Large intestine (tissue), 12 donors: ENCODE measurements at places on chromosomes 7 and 10. TPM values are rescaled to one million over a fixed set of nuclear protein-coding genes. Genes with fewer than 3 reads are reported as not detected.

GRCh38 chr10:45450866-45451265 is 76.8 kb downstream of the ALOX5 start:
- no peak overlapping the region for H3K4me3 ChIP-seq
- no peaks in the 10 kb centered on the region for H3K27me3 ChIP-seq
- peaks cover 5% of the 10 kb centered on the region for H3K4me1 ChIP-seq
- H3K27ac ChIP-seq, result no peak overlapping the region
- no peak for DNase-seq

The ETV1 gene
- 30.6 TPM for polyA plus RNA-seq

DNA sequence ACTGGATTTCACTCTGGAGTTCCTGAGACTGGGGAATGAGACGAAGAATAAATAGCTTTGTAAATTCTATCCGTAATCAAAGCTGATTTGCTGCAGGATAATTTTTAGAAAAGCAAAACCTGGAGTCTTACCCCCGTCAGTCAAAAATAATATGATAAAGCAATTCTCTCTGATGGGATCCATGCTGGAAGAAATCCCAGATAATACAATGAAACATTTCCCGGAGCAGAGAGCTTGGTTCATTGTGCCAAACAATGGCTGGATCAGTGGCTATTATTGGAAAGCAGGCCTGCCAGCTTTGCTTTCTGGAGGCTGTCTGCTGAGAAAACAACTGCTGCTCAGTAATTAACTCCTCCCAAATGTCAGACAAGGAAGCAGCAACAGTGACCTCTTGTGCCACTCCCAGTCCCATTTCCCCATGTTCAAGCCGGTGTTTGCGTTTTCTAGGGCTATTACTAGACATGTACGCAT is 609.4 kb upstream of the PCDH15 start:
- H3K36me3 ChIP-seq, result no peaks in the 10 kb centered on the region
- no peak overlapping the region for H3K4me3 ChIP-seq
- peak; percentile 20 for DNase-seq
- no peaks in the 10 kb centered on the region for H3K4me1 ChIP-seq

GRCh38 chr10:34920578-34920977 is 105.5 kb upstream of the PARD3 start:
- H3K27ac ChIP-seq, result no peak overlapping the region
- peaks cover 8% of the 10 kb centered on the region for H3K27me3 ChIP-seq
- no peaks in the 10 kb centered on the region for H3K36me3 ChIP-seq
- no peaks in the 10 kb centered on the region for H3K4me1 ChIP-seq

DNA sequence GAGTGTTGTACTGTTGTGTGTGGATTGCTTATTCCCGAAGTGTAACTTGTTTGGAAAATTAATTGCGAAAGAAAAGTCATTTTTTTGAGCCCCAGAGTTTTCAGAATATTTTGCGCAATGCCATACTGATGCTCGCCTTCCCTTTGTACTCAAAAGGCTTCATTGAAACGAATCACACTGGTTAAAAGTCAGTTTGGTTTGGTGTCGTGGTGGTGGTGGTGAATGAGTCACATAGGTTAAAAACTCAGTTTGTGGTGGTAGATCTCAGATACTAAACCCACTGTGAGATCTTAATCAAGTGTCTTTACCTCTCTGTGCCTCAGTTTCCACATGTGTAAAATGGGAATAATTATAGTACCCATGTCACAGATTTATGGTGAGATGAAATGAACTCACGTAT is 61.1 kb upstream of the IL6 start:
- H3K27me3 ChIP-seq, result no peaks in the 10 kb centered on the region
- no peak overlapping the region for H3K4me3 ChIP-seq
- no peaks in the 10 kb centered on the region for H3K4me1 ChIP-seq
- no peak overlapping the region for H3K27ac ChIP-seq
